Mucosa of descending colon (tissue), 3 donors: ENCODE measurements at places on chromosomes 3 and 15.

- no peak for DNase-seq
Measured at GRCh38 chr3:72137865-72138861, 353.2 kb upstream of the PROK2 start.

DNA sequence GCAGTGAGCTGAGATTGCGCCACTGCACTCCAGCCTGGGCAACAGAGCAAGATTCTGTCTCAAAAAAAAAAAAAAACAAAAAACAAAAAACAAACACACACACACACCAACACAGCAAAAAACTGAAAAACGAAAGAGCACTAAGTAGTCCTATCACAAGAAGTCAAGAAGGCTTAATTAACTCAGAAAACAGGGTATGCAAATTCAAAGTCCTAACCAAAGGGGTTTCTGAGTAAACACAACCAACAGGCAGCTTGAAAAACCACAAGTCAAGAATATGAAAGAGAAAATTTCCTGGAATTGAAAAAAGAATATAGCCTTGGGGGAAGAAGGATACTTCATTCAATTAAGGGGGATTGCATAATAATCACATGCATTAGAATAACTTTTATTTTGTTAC is 37.7 kb upstream of the PARP14 start:
- no peak for DNase-seq

GRCh38 chr3:55634345-55634744 is 147.2 kb upstream of the WNT5A start:
- DNase-seq = no peak

GRCh38 chr15:29844290-29844903 is 22.1 kb upstream of the TJP1 start:
- DNase-seq = no peak
